ENCODE measurements at places on chromosomes 5 and 9. TPM values are rescaled to one million over a fixed set of nuclear protein-coding genes. Genes with fewer than 3 reads are reported as not detected.

- peaks cover 10% of the 10 kb centered on the region for H3K27me3 ChIP-seq
- peak overlapping the region; percentile 48 for H3K27ac ChIP-seq
- H3K36me3 ChIP-seq, result peaks cover 4% of the 10 kb centered on the region
- DNase-seq, result no peak
- H3K4me3 ChIP-seq, result peak overlapping the region; percentile 53
Observed at GRCh38 chr9:132167192-132167591, 5.3 kb downstream of the NTNG2 start.

DNA sequence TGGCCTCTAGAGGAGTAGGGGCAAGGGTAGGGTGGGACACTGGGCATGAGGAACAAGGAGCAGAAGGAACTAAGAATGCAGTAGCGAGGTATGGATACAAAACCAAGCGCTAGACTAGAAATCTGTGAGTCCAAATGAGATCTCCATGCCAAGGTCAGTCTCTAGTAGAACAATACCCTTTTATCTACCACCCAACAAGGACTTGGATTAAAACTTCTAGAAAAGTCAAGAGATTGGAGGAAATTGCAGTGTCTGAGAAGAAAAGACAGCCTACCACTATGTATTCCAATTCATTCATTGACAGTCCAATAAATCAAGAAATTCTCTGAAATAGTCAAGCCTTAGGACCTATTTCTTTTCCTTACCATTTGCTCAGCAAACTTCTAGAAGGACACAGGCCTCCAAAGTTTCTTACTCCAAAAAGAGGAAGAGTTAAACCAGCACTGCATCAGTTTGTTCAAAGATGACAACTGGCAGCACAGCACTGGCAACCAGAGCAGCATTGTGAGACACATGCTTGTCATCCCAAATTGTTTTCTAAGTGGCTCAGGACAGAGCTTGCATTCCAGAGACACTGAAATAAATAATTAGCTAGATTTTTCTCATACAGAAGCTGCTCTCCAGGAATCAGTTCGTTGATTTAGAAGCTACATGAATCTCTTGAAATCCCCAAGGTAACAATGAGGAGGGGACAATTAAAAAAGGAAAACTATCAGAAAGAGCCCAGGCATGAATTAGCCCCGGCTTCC is 22.6 kb downstream of the ABCA1 start:
- no peak for DNase-seq
- no peaks in the 10 kb centered on the region for H3K36me3 ChIP-seq
- H3K4me1 ChIP-seq, result peaks cover 68% of the 10 kb centered on the region
- H3K27me3 ChIP-seq, result peaks cover 5% of the 10 kb centered on the region
- no peak overlapping the region for H3K4me3 ChIP-seq

DNA sequence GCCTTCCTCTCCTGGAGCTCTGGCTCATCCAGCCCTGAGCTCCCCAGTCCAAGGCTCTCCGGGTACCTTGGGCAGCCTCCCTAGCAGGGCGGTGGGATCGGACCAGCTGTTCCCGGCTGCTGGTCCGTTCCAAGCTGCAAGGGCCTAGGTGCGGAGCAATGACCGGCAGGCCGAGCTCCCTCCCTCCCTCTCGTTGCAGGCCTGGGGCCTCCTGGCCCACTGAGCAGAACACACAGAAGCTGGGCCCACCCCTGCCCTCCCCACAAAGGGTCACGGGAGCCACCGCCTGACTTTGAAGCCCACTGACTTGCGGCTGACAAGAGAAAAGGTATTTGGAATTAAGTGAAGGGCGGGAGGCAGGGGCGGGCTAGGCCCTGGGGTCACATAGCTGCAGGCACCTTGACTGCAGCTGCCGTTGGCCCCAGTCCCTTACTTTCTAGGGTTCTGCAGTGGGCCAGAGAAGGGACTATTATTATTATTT is 104.7 kb upstream of the IER5L start:
- no peak for DNase-seq
- no peak overlapping the region for H3K27ac ChIP-seq
- H3K36me3 ChIP-seq, result peaks cover 7% of the 10 kb centered on the region
- peaks cover 2% of the 10 kb centered on the region for H3K27me3 ChIP-seq

DNA sequence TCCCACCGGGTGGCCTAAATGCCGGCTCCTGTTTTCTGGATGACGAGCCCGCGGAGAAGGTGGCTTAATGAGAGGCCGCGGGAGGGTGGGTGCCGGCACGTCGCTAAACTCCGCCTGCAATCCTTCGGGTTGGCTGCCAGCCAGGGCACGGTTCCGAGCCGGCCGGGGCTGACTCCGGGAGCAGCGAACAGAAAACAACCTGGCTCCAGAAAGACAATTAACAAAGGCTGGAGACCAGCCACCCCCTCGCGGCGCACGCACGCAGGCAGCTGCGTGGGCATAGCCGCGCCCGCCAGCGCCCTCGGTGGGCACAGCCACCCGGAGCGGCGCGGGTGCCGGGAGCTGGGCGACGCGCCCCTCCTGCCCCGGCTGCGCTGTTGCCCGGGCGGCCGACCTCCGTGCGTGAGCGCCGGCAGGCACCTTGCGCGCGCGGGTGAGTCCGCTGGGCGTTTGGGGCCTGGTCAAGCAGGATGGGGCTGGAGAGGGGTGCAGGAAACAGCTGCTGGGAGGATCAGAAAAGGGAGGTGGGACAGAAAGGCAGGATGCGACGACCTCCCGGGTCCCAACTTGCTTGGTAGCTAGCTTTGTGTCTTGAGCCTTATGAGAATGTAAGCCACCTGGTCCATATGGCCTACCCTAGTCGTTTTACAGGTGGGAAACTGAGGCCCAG is at the start of gene ARHGEF37:
ARHGEF37 (plus strand) TSS at position 307 of the 670 bp plus-strand sequence. CDS start 16,272 bp downstream, outside the sequence.
- H3K27ac ChIP-seq, result peak within 1 kb of the TSS; percentile 33
- peak; percentile 45 for DNase-seq
- peak within 1 kb of the TSS; percentile 71 for H3K4me3 ChIP-seq
- no peaks in the 10 kb centered on the region for H3K36me3 ChIP-seq
- peaks cover 4% of the 10 kb centered on the region for H3K27me3 ChIP-seq
- no peaks in the 10 kb centered on the region for H3K4me1 ChIP-seq

EQTN gene
- total RNA-seq, result not detected

PCDHGB5 gene
- total RNA-seq, result 9.3 TPM

Measured in glutamatergic neuron (in vitro differentiated cells).